ENCODE measurements at places on chromosomes 13 and 19.

- DNase-seq: no peak
Observed at GRCh38 chr19:47003611-47004465, 15.8 kb upstream of the NPAS1 start.

GRCh38 chr19:51520728-51521127 lies 10.7 kb downstream of the SIGLEC6 start:
- DNase-seq: no peak

DNA sequence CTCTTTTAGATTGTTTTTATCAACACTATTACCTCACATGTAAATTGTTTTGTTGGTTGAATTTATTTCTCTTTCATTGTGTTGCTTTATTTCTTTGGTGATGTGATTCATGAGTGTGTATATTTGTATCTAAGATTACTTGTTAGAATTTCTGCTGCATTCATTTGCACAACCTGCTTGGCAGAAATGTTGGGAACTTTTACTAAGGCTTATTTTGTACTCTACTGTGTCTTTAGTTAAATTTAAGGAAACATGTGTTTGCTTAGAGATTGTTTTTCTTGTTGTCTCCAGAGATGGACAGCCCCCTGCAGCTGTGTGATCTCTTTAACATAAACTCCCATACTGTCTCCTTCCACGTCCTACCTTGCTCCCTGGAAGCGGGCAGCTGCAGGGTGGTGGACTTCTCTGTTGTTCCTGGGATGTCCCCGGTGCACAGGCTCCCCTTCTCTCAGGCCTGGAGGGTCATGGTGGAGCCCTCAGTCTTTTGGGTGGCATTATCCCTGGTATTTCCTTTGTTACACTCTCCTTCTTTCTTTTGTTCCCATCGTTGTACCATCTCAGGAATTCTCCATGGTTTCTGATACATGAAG lies 212.0 kb upstream of the SPRY2 start:
- DNase-seq: no peak

DNA sequence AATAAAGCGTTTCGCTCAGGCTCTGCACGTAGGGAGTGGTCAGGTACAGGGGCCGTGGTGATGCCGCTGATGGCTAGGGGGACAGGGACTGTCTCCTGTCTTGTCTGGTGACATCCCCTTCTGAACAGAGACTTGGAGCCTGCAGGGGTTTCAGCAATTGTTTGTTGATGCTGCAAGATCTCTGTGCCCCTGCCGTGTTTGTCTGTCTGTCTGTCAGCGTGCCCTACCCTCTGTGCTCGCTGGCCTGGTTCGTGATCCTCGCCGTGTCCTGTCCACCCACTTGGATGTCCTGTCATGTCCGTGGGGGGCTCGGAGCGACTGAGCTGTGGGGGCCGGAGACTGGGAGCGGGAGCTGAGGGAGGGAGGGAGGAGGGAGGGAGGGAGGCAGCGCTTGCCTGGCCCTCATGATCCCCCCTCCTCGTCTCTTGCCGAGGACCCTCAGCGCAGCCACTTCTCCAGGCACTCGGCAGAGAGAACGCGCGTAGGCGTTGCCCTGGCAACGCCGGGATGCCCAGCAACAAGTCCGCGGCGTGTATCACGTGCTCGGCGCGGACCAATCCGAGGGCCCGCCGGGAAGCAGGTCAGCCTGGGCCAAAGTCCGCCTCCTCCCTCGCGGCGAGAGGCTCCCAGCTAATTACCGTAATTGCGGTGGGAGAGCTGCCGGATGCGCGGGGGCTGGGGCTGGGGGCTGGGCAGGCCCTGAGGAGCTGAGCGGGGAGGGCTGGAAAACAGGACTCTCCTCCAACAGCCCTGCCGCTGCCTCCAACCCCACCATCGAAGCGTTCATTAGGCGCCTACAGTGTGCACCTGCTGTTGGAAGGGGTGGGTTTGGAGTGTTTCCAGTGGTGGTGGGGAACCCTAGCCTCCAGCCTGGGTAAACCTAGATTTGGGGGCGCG lies 31.9 kb upstream of the FEM1A start:
- peak; percentile 86 for DNase-seq

DNA sequence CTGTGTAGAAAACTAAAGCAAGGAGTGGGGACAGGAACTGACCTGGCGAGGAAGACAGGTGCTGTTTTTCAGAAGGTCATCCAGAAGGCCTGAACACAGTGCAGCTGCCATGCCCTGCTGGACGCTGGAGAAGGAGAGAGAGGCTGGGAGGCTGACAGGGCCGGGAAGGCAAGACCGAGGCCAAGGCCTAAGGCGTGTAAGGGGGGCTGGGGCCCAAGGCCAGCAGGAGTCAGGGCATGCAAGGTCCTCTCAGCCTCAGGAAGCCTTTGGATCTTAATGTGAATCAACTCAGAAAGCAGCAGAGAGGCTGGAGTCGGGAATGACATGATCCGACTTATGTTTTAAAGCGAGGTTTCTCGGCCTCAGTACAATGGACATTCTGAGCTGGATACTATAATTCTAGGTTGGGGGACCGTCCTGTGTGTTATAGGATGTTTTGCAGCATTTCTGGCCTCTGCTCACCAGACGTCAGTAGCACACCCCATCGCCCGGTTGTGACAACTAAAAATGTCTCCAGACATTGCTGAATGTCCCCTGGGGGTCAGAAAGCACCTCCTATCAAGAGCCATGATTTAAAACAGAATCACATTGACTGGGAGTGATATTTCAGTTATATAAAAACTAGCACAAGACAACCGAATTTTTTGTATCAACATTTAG lies 530.4 kb downstream of the MYO16 start:
- DNase-seq: no peak

DNA sequence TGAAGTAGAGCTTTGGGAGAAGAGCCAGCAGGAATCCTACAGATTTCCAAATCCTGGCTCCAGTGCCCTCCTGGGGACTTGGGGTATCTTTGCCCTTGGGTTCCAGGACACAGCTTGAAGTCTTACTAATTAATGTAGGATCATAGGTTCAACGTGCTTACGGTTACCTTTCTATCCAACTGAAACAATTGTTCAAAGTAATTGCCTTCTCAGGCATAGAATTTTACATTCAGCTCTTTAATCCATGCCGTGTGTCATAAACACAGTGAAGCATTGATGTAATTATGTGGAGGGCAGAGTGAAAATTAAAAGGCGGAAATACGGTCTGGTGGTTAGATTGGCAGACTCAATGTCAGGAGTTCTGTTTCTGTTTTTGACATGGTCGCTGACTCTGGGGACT lies 170.4 kb downstream of the COG6 start:
- DNase-seq: no peak

DNA sequence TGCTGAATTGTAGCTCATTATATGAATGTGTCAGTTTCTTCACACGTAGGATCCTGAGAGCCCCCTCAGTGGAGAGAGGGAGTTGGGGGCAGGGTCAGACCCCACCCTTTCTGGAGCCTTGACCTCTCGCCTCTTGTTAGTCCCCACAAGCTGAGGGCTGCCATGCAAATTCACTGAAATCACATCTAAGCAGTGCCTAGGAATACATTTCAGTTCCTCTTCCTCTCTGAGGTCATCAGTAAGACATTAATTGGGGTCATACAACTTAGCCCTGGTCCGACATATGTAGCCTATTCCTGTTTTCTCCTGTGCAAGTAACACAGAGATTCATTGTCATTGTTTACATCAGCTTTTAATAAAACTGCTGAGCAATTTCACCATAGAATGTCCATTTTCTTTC lies 30.0 kb downstream of the MYO9B start:
- no peak for DNase-seq

DNA sequence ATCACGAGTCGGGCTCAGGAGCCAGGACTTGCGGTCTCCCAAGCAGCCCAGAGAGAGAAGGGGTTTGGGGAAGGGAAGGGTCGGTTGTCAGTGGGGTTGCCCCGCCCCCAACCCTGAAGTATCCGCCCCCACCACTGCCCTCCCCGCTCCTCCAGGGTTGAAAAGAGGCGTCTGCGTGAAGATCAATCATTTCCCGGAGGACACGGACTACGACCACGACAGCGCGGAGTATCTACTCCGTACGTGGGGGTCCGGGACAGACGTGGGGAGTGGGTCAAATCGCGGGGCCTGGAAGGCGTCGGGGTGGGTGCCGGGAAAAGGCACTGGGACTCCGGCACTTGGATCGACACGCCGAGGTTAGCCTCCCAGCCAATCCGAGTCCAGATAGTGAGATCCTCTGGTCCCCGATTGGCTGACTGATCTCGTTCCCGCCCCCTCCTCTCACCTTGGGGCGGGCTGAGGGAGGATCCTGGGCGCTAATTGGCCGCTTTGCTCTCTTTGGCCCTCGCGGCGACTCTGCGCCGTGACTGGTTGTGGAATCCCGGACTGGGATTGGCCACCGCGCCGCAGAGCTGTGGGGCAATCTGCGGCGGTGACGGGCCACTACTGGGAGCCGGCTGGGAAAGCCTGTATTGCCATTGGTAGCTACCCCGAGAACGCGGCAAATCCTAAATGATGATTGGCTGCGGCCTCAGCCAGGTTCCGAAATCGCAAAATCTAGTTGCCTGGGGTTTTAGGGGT lies 13.3 kb upstream of the CACNG6 start:
- DNase-seq: peak; percentile 74

DNA sequence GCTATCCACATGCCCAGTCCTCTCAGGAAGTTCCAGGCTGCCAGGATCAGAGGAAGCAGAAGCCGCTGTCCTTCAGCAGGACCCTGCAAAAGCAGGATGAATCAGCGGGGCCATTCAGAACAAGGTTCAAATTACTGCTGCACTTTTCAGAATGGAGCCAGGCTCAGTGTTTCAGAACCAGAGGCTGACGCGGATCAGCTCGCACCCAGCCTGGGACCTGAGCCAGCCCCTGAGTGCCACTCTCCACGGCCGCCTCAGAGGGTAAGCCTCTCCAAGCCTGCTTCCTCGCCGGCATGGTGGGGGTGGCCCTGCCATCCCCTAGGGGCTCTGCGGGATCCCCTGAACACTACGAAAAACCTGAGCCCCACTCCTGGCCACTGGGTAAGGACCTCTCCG lies 24.7 kb downstream of the RASA3 start:
- peak; percentile 60 for DNase-seq

GRCh38 chr13:65125236-65125635 lies 2104.9 kb downstream of the PCDH9 start:
- DNase-seq: no peak

- peak; percentile 1 for DNase-seq
Observed at GRCh38 chr13:43307921-43308433, 284.6 kb downstream of the DNAJC15 start.

DNA sequence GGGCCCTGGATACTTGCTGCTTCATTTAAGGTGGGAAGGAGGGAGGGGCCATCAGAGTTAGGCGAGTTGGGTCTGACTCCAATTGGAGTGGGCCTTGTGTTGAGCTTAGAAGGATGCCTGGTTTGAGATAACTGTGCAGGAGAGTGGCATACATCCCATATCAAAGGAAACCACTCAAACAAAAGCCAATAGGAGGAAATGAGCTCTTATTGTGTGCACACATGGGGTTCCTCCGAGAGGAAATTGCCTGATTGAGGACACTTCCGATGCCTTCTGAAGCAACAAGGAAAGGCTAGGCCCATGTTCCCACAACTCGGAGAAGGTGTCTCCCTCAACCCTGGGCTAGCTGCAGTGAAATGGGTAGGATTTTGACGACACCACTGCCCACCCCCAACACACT lies 19.6 kb downstream of the MBNL2 start:
- DNase-seq: no peak

DNA sequence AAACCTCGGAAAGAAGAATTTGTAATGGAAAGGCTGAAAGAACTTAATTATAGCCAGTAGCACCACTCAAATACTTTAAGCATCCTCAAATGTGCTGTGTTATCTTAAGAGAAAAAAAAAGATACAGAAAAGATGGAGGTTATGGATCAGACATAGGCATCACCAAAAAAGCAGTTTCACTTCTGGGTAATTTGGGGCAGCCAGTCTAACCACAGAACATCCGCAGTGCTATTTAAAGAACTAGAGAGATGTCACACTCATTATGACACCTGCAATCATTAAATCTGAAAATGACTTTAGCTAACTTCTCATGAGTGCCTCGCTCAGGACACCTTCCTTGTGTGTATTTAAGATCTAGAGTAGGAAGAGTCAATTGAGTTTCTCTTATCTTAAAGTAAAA lies 211.8 kb downstream of the RBM26 start:
- no peak for DNase-seq

- no peak for DNase-seq
Observed at GRCh38 chr13:76890021-76890420, 3.8 kb upstream of the KCTD12 start.

DNA sequence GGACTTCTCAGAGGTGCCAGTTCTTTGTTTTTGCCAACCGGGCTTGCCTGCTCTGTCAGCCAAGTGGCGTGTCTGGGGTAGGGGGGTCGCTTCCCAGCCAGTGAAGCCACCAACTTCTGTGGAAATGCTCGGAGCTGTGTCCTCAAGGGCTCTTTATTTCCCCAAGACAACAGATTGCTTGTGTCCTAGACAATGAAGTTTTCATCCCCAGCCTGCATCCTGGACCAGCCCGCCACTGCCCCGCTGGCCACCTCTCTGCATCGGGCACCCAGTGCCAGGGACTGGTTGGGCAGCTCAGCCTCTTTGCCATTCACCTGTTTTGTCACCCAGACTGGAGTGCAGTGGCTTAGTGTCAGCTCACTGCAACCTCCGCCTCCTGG lies 3.7 kb downstream of the RAB11B start:
- DNase-seq: peak; percentile 86

DNA sequence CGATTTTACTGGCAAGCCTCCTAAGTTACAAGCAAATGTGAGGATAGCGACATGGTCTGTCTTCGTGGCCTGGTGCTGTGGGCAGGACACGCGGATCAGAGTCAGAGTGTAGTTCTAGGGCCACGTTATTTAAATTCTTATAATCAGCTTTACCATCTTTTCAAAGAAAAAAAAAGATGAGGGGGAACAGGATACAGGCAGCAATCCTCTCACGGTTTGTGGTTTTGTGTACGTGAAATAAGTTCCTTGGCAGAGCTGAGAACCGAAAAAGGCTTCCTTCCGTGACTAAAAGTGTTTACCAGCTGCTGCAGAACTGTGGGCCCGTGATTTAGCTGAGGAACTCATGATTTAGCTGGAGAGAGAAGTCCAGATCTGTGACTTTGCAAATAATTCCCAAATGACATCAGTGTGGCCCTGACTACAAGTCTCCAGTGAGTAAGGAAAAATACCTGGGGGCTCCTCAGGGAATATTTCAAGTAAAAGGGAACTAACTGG lies 27.2 kb downstream of the RCBTB2 start:
- no peak for DNase-seq

- DNase-seq: no peak
Observed at GRCh38 chr13:111382411-111382810, 62.0 kb downstream of the TEX29 start.

DNA sequence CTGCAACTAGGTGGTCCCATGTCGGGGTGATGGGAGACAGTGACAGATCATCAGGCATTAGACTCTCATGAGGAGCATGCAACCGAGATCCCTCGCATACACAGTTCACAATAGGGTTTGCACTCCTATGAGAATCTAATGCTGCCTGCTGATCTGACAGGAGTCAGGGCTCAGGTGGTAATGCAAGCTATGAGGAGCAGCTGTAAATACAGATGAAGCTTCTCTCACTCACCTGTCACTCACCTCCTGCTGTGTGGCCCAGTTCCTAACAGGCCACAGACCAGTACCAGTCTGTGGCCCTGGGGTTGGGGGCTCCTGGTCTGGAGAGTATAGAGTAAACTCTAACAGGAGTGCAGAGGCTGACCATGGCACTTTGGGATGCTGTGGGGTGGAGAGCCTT lies 209.2 kb downstream of the DLEU7 start:
- no peak for DNase-seq

- DNase-seq: no peak
Observed at GRCh38 chr13:79346300-79346914, 59.6 kb downstream of the RBM26 start.
